ENCODE measurements at places on chromosomes 7 and 10.

DNA sequence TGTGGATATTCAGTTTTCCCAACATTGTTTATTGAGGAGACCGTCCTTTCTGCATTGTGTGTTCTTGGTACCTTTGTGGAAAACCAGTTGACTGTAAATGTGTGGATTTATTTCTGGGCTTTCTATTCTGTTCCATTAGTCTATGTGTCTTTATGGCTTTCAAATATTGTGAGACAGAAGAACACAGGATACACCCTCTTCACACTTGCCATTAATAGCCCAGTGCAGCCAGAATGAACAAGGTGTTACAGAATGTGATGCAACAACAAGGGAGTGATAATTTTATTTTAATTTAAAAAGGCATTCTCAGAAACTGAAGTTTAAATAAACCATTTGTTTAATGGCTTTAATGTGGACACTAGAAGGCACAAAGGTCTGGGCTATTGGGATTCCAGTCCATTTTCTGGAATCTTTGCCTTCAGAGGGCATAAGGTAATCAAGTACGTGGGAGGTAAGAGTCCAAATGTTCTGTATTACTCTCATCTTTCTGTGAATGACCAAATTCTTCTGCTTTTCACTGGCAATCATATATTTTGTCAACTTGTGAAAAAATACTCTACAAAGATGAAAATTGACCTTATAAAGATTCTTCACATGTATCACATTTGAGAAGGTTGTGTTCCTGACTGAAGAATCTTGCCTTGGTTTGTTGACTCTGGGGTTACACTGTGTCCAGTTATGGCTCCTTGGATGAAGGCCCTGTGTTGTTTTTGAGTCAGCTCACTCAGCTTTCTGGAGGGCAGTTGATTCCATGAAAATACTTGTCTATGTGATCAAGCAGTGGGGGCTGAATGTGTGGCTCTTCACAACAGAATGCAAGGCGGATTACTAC lies 962.7 kb downstream of the LRMDA start:
- DNase-seq: no peak

DNA sequence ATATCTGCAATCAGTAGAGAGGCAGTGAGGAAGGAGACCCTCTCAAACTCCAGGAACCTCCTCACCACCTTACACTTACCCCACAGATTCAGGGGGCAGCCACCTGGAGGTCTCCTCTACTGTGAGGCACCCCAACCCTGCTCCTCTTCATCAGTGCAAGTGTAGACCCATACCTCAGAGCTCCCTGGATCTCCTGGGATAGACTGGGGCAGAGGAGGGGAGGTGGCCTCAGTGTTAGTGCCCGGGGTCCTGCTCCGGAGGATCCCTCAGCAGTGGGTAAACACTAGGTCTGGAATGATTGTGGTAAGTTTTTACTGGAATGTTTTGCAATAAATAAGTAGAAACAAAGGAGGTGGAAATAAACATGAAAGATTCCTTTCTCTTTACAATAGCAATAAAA lies 31.1 kb downstream of the ANTXRL start:
- DNase-seq: no peak

- DNase-seq: no peak
Observed at GRCh38 chr10:45441239-45442190, 67.5 kb downstream of the ALOX5 start.

GRCh38 chr7:17530741-17531421 lies 232.4 kb downstream of the AHR start:
- DNase-seq: no peak

DNA sequence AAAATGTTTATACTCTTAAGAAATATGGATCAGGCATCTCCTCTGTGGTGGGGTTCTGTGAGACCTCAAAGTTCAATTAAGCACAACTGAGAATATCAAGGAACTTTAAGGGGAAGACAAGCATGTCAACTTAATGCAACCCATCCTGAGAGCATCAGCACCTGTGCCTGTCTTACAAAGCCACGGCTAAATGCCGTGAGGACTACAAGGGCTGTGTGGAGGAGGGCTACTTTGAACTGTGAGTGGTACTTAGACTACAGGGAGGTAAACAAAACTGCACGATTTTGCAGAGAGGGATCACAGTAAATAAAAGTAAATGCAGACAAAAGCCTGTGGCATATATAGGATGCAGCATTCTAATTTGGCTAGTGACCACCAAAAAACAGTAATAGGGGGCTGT lies 139.1 kb downstream of the ATE1 start:
- no peak for DNase-seq

DNA sequence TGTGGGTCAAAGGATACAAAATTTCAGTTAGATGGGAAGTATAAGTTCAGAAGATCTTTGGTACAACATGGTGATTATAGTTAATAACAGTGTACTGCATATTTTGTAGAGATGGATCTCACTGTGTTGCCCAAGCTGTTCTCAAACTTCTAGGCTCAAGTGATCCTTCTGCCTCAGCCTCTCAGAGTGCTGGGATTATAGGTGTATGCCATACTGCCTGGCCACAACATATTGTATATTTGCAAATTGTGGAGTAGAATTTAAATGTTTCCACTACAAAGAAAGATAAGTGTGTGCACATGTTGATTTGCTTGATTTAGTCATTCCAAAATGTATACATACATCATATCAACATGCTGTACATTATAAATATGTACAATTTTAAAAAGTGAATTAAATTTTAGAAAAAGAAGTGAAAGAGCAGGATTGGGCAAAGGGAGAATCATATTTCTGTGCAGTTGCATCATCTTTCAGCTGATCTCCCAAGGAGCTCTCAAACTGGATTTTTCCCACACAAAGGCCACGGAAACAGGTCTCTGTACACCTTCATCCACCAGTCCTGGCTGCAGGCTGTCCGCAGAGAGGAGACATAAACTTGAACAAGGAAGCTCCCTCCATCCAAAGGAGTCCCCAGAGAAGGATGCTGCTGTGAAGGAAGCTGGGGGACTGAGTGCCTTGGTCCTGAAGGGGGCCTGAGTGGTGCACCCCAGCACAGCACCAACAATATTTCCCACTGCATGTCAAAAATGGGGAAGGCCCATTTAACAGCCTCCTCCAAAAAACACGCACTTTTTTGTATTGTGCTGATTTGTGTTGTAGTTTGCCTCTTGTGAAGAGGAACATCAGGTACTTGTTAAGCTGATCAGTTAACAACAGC lies 217.1 kb upstream of the GHITM start:
- DNase-seq: no peak

DNA sequence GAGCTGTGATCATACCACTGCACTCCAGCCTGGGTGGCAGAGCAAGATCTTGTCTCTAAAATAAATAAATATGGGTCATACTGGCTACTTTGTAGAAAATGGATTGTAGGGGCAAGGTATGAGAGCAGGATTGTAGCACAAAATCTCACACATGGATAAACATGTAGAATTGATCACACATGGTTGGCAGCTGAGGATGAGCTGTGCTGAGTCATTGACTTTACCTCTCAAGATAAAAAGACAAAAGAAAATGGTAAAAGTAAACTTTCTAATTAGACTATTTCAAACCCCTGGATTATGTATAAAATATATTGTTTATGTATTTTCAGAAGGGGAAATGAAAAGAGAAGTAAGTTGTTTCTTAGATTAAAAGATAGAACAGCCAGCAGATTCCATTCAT lies 69.3 kb downstream of the APBB1IP start:
- no peak for DNase-seq

DNA sequence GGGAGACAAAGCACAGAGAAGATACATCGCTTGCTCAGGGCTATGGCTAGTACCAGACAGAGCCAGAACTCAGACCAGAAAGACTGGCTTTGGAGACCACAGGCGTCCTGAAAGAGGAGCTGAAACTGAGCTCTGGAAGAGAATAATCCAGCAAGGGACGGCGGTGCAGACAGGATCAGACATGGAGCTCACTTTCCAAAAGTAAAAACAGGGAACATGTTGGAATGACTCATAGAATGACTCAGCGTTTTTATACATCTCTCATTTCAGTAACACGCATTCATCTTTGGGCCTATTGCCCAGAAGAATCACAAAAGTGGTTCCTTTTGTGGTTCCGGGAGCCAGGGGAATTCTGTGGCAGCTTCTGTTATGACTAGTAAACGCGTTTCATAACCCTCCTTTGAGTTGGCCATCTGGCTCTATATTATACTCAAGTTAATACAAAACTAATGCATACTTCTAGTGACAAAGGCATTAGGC lies 37.2 kb downstream of the PLEKHS1 start:
- no peak for DNase-seq

DNA sequence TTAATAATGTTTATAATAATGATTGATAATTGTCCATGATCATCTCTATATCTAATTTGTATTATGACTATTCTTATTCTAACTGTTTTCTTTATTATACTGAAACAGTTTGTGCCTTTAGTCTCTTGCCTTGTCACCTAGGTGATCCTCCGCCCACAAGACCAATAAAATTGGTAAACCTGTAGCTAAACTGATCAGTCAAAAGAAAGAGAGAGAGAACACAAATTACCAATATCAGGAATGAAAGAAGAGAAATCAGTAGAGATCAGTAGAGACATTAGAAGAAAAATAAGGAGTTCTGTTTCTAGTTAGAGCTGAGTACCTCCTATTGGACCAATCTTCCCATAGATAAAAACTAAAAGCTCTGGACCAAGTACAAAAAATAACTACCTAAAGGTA lies 6.1 kb upstream of the COA1 start:
- DNase-seq: no peak

GRCh38 chr10:79071396-79071923 lies 2.7 kb downstream of the ZMIZ1 start:
- no peak for DNase-seq

- no peak for DNase-seq
Observed at GRCh38 chr10:36602374-36602773, 523.0 kb upstream of the ANKRD30A start.

DNA sequence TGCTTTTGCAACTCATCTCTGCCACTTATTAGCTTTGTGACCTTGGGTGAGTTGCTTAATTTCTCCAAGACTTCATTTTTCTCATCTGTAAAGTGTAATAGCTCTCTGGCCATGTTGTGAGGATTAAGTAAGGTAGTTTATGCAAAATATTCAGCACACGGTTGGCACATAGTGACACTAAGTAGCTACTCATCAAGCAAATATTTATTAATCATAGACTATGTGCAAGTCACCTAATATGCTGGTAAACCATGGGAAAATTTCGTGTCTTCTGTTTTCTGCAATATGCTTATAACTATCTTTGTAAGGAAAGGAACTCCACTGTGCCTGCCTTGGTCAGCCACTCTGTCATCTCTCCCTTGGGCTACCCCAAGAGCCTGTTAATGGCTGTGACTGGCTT lies 50.3 kb upstream of the EGR2 start:
- no peak for DNase-seq

- no peak for DNase-seq
Observed at GRCh38 chr7:68744036-68744435, 854.2 kb upstream of the AUTS2 start.

DNA sequence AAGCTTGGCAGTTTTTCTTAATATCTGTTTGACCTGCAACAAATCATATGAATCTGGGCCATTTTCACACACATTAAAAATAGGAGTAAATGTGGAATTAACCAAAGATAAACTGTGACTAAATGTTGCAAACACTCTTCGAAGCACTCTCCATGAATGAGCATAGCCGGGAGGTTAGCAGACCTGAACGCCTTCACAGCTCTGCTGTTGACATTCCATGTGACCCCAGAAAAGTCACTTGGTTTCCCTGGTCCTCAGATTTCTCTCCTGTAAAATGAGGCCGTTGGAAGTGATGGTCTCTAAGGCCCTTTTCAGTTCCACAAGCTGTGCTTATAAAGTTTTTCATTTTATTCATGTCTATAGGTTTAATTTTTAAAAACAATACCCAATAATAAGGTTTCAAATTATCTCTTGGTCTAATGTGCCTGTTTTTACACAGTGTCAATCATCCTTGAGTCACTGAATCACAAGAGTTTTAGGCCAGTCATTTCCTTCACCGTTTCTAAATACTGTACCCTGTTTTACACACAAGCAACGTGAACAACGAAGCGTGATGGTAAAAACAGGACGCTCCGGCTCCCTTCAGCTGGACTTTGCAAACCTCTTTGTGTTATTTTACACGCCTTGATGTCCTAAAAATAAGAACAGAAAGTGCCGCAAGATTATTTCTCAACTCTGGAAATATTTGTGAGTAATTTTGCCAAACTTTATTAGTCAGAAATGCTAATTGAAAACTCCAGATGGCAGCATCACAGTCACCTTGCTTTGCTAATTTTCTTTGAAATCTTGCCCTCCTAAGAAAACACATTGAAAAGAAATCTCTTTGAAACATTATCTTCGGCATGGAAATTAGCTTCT lies 38.6 kb upstream of the MET start:
- DNase-seq: no peak

DNA sequence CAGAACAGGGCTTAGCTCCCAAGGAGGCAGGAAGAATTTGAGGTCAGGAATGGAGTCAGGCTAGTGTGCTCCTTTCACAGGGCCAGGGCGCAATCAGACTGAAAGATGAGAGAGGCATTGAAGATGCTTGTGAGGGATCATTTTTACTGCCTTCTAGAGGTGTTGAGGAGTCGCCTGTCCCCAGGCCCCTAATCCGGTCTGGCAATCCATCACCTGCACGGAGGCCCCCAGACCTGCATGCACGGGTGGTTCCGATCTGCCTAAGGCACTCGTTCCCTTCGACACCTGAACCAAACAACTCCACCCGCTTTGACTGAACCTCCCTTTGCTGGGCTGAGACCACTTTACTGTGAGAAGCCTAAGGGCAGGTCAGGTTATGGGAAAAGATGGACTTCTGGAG lies 8.0 kb downstream of the FOXI2 start:
- DNase-seq: no peak

DNA sequence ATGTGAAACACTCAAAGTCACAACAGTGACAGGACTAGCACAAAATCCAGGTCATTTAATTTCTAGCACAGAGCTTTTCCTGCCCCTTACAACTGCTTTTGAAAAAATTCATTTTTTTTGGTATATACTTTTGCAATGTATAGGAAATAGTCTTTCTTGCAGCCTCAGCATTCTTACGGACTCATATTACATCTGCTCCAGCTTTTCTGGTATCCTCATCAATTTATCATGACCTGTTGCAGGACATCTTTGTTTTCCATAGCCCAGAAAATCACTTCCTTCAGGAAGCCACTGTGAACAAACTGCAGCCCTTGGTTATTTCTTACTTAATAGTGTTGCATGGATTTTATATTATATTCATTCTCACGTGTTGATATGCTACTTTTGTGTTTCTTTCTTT lies 347.9 kb upstream of the MTPN start:
- no peak for DNase-seq

GRCh38 chr7:158923928-158924511 lies 67.7 kb downstream of the DYNC2I1 start:
- DNase-seq: no peak

- DNase-seq: no peak
Observed at GRCh38 chr7:122182081-122182480, 38.0 kb upstream of the AASS start.

DNA sequence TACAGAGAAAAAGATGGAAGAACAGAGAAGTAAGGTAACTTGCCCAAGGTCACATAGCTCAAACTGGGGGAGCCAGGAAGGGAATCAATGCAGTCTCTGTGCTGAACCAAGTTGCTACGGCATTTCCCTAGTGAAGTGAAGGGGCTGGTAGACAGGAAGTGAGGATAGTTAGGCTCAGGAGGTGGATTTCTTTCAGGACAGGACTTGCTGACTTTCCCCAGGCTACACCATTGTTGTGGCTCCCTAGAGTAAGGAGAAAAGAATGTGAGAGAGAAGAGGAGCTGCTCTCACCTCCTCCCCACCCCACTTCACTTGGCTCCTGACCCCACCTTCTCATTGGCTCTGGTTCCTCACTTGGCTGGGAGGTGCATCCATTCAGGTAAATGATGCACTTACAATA lies 316.9 kb downstream of the INHBA start:
- DNase-seq: no peak

Data from NCI-H748 treated with DMSO at 0.1 percent for 48 hours (cell line).